Anterior cingulate cortex (tissue), 58 donors: ENCODE measurements at places on chromosomes 16 and 17.

DNA sequence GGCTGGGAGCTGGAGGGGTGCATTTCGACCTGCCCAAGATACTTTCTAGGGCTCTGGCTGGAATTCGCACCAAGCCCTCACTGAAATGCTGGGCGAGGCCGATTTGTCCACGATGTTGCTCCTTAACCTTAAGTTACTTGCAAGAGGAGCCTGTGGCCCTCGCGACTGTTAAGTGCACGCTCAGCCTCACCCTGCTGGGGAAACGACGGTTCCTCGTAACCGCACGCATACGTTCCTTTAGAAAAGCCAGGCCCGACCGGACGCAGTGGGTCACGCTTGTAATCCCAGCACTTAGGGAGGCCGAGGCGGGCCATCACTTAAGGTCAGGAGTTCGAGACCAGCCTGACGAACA lies 607 bp upstream of the NCOR1 start:
- DNase-seq = peak; percentile 68

- no peak for DNase-seq
Observed at GRCh38 chr17:13538841-13539411, 62.8 kb downstream of the HS3ST3A1 start.

DNA sequence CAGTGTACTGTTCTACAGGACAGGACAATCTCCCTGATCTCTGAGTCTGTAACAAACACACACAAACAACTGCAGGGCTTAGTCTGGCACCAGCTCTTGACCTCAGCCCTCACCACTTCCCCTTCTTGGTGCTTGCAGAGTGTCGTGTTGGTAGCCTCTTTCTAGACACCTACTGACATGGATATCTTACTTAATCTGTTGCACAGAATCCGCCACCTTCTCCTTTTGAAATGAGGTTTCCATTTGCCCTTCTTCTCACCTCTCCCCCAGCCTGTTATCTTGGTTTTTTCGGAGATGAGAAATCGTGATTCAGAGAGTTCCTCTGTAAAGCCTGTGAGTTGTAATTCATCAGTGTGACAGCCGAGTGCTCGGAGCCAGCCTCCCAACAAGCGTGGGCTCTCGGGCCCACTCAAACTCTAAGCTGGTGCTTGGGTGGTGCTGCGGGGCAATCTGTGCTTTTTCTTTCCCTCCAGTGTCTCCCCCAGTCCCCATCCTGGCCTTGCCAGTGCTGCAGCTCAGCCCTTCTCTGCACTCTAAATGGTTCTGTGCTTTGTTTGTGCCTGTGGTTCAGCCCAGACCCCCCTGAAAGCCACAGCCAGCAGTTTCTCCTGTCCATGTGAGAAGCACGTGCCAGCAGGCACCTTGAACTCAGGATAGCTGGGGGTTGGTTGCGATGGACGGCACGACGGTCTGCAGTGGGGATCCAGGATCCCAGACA lies 28.1 kb downstream of the KIAA0513 start:
- DNase-seq = peak; percentile 26

GRCh38 chr16:30005341-30006094 lies 5.3 kb downstream of the DOC2A start:
- DNase-seq = no peak

DNA sequence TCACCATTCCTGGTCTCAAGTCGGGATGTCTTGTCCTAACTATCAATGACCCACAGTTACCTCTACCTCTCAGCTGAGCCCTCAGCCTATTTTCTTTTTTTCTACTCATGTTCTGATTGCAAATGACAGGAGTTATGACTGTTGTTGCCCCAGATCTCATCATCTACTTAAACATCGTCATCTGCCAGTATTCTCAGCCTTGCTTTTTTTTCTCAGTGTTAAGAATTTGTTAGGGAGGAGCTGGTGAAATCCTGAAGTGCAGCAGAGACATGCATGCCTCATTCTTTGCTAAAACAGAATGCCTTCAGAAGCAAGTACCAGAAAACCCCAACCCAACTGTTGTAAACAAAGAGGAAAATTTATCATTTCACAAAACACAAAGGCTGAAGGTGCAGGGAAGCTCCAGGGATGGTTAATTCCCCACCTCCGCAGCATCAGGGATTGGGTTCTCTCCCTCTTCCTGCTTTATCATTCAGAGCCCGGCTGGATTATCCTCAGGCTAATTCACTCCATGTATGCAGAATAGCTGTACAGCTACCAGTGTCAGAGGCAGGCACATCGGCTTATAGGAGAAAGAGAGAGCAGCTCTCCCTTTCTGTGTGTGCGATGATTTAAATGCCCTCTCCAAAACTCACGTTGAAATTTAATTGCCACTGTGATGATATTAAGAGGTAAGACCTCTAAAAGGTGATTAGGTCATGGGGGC lies 540.8 kb upstream of the HSBP1 start:
- DNase-seq = no peak

DNA sequence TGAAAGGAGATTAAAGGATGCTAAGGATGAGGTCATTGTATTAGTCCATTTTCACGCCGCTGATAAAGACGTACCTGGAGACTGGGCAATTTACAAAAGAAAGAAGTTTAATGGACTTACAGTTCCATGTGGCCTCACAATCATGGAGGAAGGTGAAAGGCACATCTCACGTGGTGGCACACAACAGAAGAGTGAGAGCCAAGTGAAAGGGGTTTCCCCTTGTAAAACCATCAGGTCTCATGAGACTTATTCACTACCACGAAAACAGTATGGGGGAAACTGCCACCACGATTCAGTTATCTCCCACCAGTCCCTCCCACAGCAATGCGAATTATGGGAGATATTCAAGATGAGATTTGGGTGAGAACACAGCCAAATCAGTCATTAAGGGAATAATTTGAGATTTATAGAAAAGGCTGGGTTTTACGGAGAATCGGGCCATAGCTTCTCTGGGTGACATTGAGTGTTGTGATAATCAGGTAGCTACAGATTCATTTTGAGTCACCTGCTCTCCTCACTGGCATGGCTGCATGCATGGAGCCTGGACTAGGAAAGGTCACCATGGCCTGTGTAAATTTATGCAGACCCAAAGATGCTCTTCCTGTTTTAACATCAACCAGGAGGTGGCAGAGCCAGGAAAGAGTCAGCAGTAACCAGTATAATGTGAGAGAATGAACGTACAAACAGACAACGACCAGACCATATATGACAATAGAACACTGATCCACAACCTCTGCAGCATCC lies 40.5 kb upstream of the DYNLRB2 start:
- no peak for DNase-seq
